ENCODE measurements at places on chromosomes 3 and 15.

- DNase-seq: no peak
Observed at GRCh38 chr3:127588806-127589577, 1.5 kb downstream of the TPRA1 start.

GRCh38 chr3:30511524-30512251 lies 94.7 kb upstream of the TGFBR2 start:
- DNase-seq: no peak

DNA sequence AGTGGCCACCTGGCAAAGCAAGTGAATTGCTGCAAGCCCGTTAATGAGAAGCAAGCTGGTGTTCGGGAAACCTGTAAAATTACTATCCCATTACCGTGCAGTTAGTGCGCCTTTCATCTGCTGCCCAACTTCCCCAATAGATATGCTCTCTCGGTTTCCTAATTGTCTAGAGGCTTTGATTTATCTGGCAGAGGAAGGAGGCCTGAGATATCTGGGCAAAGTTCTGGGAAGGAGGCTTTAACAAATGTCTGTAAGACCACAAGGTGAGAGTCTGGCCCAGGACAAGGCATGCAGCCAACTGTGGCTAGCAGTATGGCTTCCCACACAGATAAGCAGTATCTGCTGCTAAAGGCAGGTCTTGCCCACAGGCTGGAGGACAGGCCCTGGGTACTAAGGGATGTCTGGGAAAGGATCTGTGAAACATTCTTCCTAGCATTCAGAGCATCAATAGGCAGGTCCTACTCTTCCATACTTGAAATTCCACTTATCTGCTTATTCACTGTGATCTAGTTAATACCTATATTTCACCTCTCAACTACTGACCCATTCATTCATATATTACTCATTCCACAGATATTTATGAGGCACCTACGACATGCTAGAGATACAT lies 130.0 kb upstream of the SLC2A2 start:
- no peak for DNase-seq

DNA sequence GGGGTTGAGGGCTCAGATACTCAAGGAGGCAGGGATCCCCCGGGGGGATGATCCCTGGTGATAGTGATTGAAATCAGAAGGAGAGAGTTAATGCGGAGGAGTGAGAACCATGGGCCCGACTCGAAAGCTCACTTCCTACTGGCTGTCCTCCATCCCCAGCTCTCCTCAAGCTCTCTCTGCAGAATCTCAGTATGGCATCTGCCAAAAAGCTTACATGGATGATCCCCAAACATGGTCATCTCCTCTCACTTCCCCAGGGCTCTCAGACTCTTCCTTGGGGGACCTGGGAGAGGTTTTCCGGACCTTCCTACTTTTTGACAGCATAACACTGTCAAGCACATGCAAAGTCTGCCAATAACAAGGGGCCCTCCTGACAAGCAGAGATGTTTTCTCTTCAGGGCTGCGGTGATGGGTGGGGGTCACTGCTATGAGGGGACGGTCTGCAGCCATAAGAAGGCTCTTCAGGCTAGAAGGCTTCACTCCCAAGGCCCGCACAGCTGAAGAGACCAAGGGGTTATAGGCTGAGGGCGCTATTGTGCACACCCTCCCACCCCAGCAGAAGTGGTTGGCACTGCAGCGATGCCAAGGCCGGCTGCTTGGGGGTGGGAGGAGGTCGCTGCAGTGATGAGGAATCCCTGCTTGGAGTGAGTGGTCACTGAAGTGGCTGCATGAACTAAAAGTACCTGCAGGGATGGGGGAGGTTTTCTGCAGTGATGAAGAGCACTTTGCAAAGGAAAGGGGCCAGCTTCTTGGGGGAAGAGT lies 828 bp upstream of the VWA5B2 start:
- no peak for DNase-seq

DNA sequence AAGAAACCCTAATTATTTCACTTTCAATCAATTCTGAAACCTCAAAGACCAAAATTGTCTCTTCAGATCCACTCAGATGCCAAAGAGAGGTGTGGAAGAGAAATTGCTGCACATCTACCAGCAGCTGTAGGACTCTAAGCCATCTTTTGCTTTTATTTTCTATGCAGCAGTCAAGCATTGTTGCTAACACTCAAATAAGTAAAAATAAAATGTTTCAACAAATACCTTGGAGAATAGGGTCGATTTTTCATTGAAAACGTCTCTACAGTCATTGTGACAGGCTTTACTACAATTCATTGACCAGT lies 66.4 kb upstream of the CFAP20DC start:
- DNase-seq: no peak

GRCh38 chr3:117218641-117219048 lies 509.1 kb downstream of the TUSC7 start:
- no peak for DNase-seq

DNA sequence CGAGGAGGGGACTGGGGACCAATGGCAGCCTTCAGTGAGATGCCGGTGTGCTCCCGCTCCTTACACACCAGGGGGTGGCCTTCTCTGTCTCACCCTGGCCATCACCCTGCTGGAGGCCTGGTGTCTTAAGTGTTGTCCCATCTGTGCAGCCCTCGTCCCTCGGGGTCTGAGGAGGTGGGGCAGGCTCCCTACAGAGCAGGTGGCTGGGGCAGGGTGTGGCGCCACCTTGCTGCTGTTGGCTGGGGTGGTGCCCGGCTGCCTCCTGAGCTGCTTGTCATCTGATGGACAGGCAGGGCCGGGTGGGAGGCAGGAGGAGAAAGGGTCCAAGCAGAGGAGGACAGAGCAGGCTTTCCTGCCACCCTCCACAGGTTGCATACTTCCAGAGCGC lies 25.9 kb downstream of the PTPN23 start:
- no peak for DNase-seq

DNA sequence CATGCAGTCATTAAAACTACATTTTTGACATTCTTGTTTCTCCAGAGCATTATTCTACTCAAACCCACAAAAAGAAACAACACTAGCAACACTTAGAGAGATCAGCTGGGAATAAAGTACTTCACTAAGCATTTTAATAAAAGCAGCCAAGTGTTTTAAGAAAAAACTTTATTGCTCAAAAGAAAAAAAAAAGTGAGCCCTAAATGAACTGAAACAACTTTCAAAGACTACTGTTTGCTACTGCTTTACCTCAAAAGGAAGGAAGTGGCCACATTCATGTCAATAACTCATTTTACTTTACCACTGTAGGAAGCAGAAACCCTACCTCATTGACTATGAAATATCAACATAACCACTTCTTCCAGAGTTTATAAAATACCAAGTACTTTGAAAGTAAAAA lies 91.3 kb downstream of the UACA start:
- no peak for DNase-seq

DNA sequence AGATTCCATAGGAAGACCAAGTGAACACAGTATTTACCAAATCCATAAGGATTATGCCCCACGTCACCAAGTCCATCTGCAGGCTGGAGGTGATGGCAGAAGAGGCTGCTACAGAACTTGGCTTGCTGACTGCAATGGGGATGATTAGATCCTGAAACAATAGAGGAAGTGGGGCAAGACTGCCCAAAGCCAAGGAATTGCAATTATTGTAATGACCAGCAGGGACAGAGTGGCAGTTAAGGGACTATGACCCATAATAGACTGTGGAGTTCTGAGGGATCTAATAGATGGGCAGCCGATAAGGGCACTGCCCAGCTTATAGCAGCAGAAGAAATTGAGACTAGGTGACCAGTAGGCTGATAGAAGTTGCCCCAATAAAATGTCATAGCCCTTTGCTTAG lies 108.4 kb downstream of the MINAR1 start:
- DNase-seq: no peak

DNA sequence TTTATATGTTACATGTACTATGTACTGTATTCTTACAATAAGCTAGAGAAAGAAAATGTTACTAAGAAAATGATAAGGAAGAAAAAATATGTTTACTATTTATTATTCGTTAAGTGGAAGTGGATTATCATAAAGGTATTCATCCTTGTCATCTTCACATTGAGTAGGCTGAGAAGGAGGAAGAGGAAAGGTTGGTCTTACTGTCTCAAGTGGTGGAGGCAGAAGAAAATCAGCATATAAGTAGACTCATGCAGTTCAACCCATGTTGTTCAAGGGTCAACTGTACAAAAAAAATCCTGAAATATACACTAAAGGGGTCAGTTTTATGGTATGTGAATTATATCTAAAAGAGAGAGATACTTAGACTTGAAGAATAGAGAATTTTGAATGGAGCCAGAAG lies 5.7 kb downstream of the HMG20A start:
- no peak for DNase-seq

DNA sequence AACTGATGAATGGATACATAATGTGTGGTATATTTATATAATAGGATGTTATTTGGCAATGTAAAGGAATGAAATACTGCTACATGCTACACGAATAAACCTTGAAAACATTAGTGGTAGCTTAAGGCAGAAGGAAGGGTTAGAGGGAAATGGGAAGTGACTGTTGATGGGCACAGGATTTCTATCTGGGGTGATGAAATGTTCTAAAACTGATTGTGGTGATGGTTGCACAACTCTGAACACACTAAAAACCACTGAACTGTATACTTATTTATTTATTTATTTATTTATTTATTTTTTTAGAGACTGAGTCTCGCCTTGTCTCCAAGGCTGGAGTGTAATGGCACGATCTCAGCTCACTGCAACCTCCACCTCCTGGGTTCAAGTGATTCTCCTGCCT lies 24.8 kb upstream of the SHISA5 start:
- no peak for DNase-seq

DNA sequence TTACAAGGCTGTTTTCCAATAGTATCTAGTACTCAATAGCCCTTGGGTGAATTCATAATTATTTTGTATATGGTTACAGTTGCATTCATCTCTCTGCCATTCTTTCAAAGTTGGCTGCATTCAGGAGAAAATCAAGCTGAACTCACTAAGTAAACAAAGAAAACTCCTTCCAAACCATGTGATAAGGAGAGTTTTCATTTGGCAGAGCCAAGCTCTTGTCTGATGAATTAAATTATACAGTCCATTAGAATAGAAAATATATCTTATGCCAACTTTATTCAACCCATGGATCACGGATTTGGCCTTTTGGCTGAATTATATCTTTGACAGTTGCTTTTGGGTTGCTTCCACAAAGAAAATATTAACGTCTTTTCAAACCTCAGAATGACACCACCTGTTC lies 272.3 kb upstream of the ROBO1 start:
- DNase-seq: no peak

- no peak for DNase-seq
Observed at GRCh38 chr3:70972855-70973254, 610.7 kb downstream of the FOXP1 start.

DNA sequence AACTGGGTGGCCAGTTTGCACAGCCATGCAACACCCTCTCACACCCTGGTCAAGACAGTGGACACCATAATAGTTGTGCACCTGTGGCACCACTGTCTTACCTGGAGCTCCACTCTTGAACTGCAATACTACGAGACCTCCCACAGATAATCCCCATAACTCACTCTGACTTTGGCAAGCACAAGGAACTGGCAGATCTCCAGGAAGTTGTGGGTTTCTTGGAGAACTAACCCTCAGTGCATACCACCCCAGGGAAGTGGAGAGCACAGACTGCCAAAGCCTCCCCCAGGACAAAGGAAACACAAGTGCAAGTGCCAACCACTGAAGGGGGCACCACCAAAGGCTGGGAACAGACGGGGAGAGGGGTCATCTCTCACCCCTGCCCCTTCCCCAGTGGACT lies 318.6 kb downstream of the SUCLG2 start:
- no peak for DNase-seq

- no peak for DNase-seq
Observed at GRCh38 chr15:61200626-61201025, 28.5 kb downstream of the RORA start.

DNA sequence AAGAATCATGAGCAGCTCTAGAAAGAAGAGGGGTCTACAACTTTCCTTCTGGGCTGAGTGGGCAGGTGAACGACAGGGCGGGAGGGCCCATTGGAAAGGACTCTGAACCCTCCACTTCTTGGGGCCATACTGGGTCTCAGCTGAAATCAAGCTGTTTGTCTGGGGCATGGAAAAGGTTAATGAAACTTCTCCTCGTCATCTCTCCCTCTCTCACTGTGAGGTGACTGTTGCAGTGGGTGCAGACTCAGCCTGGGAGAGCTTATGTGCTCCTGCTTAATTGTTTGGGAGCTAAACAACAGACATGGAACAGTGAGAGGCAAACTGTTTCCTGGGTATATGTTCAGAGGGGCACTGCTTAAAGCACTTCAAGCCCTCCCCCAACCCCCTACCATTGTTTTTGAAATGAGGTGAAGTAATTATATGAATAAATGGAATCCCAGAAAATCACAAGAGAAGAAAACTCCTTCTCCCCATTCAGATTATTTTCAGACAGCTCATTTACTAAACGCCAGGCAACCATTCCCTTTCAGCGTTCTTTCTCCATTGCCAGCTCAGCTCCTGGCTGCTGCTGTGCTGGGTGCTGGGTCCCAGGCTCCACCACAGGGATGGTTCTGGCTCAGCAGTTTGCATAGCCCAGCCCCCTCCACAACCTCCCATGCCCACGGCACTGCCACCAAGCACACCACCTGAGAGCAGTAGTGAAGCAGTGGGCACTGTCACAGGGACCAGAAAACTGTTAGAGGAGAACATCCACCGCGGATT lies 444.9 kb upstream of the TBL1XR1 start:
- no peak for DNase-seq

DNA sequence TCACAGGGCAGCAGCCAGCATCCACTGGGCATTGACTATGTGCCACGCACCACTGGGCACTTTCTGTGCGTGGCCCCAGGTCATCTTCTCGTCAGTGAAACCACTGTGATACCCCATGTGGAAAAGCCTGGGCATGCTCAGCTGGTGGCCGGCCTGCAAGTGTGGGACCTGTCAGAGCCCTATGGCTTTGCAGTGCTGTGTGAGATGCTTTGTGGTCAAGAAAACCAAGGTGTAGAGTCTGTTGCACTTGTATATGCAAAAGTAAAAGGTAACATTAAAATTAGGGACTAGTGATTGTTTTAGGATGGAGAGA lies 69.5 kb downstream of the PGPEP1L start:
- DNase-seq: no peak

- DNase-seq: no peak
Observed at GRCh38 chr15:40217166-40217824, 21.6 kb upstream of the PAK6 start.

DNA sequence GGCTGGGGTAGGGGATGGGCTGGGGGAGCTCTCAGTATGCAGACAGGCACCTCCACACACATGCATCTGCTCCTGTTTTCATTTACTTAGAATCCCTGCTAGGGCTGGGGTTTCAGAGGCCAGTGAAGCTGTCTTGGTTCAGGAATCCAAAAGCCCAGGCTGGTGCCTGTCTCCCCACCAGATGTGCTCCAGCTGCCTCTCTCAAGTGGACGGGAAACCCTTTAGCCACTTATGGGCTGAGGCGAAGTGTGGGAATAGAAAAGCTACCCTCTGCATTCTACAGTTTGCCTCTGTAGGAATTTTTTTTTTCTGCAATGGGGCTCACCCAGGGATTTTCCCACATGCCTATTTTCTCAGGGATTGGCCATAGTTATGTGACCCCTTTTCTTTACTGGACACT lies 72.5 kb downstream of the ATP2B2 start:
- no peak for DNase-seq

GRCh38 chr3:73086071-73086494 lies 24.6 kb downstream of the EBLN2 start:
- DNase-seq: peak; percentile 60

Measured in activated CD8-positive, alpha-beta memory T cell treated with anti-CD3 and anti-CD28 coated beads, Interleukin-2, amount 50 U/mL, for 4 hours (primary cell).